BJ (cell line): ENCODE measurements at places on chromosomes 1 and 21.

GRCh38 chr1:165143437-165144065 lies 213.0 kb downstream of the LMX1A start:
- no peak for DNase-seq

DNA sequence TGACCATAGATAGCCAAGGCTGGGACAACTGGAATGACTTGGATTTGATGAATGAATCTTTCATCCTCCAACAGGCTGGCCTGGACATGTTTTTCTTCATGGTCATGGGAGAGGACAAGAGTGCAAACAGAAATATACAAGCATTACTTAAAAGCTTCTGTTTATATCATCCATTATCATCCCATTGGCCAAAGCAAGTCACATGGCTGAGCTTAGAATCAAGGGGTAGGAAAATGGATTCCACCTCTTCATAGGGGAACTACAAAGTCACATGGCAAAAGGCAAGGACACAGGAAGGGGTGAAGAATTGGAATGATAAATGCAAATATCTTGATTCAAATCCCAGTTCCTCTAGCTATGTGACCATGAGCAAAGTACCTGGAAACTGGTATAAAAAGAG lies 90.2 kb upstream of the BARHL2 start:
- no peak for DNase-seq

DNA sequence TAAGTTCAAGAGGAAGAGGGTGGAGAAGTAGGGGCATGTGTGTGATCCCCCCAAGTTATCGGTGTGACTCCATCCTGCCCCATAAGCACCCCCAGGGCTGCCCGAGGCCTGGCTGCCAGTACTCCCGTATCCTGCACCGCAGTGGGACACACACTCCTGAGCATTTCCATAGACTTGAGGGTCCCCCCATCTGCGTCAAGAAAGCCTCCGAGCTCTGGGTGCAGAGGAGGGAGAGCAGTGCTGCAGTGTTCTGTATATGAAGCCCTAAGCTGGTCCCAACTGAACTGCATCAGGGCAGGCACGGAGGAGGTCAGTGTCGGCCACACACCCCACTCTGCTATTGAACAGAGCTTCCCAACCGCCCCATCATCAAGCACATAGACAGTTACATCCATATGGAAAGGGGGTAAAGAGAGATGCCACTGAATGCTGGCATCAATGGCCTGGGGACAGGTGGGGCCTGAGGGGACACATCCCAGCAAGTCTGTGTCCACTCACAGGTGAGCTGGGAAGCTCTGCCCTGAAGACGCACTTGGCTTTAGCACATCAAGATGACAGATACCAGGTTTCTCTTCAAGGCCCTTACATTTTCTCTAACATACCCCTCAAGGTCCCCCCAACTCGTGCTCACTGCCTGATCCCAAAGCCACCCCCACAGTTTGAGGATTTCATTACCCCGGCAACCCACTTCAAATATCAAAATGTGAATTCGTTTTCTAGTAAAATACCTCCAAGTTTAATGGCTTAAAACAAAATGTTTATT lies 64.3 kb downstream of the EVA1C start:
- DNase-seq = no peak

GRCh38 chr21:40770435-40771055 lies 76.4 kb downstream of the DSCAM start:
- DNase-seq = no peak

DNA sequence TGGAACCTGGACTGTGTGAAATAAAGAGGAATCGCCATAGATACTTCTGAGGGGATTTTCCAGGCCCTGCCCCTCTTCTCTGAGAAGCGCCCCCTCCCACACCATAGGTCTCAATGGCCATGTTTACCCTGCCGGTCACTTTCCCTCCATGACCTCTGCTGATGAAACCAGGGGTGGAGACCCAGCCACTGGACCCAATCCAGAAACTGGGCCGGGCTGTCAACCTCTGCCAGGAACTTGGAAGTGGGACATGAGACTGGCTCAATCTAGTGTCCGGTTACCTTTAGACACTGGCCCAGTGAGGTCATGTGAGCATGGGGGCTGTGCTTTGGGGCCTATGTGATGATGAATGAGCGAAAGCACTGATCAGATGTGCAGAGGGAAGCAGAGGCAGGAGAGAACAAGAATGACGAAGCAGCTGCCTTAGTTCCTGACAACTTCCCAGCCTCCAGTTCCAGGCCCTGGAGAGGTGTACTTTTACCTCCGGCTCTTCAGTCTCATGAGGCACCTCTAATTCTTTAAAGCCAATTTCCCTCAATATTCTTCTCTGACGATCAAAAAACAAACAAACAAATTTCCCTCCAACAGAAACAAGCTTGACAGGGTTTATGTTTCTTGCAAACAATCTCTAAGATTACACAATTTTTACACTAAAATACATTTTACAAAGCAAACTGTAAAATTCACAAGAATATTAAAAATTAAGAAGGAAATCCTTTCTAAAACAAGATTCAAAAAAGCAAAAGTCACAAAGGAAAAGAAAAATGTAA lies 4.9 kb downstream of the ASAP3 start:
- no peak for DNase-seq

DNA sequence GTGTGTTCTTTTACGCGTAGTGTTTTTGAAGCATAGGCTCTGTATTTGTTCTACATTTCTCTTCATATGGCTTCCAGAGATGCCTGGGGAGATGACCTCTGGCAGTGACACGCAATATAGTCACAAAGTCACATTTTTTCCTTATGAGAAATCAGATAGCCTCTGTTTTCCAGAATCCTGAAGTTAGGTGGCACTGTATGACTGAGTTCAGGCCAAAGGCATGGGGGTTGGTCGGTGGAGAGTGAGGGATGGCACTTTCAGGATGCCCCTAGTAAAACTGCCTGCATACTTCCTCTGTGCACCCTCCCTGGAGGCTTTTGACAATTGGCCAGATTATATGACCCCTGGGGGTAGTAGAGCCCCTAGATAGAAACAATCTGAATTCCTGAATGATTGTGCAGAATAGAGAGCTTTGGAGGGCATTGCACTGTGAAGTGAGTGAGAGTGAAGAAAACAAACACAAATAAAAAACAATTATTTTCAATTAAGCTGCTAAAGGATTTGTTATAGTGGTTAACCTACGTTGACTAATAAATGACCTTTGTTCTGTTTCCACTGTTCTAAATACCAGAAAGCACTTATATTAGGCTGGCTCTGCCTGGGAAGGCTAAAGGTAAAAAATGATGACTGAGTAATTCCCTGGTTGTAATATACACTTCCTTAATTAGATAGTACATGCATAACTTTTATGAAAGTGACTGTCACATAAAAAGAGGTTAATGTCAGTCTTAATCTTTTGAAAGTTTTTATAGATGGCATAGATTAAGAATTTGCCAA lies 1660.8 kb downstream of the PLA2G4A start:
- DNase-seq = no peak

GRCh38 chr1:233034836-233035235 lies 84.4 kb downstream of the NTPCR start:
- no peak for DNase-seq

DNA sequence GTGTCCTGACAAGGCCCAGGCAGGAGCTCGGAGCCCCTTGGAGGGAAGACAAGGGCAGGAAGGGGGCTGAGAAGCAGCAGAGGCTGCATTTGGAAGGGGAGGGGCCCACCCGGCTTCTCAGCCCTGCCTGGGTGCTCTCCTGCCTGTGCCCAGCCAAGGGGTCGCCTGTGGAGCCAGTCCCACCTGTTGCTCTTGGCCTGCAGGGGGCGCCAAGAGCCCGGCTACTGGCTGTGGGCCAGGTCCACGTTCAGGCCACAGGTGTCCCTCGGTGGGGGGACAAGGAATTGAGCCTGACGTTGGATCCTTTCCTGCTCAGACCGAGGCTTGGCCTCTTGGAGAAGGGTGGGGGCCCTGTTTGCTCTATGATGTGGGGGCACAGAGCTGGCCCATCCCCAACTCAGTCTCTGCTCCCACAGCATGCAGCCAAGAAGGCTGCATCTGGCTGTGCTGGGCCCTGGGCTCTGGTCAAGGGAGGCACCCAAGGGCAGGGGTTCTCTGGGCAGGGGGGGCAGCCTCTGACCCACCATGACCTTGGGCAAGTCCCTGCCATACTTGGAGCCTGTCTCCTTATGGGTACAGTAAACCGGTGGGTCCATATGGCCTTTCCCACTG lies 10.9 kb downstream of the WNT4 start:
- DNase-seq = no peak

- DNase-seq = no peak
Measured at GRCh38 chr1:55876276-55877060, 661.3 kb upstream of the USP24 start.

GRCh38 chr1:53981220-53981619 lies 35.1 kb downstream of the LRRC42 start:
- no peak for DNase-seq

GRCh38 chr21:34671891-34672290 lies 3.1 kb downstream of the CLIC6 start:
- DNase-seq = no peak

GRCh38 chr1:185837711-185838110 lies 103.5 kb downstream of the HMCN1 start:
- no peak for DNase-seq

DNA sequence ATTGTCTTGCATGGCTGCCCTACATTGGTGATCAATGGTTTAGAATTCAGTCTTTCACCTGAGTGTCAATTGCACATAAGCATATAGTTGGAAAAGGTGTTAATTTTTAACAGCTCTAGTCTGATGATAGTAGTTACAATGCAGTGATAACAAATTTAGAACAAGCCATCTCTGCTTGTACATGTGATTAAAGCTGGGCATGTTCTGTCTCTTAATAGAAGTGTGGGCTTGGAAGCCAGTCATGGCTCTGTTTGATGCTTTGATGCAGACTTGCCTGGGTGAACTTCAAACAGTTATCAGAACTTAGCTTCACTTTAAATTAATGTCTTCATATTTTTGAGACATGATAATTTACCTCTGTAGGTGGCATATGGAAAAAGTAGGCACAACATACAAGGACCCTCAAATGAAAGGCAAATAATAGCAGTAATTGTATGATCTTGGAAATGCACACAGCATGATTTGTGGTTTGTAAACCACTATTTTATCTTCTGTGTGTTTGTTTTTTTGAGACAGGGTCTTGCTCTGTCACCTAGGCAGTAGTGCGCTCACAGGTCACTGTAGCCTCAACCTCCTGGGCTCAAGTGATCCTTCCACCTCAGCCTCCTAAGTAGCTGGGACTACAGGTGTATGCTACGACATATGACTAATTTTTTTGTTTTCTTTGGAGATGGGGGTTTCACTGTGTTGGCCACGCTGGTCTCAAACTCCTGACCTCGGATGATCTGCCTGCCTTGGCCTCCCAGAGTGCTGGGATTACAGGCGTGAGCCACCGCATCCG lies 3.8 kb downstream of the DDI2 start:
- no peak for DNase-seq

DNA sequence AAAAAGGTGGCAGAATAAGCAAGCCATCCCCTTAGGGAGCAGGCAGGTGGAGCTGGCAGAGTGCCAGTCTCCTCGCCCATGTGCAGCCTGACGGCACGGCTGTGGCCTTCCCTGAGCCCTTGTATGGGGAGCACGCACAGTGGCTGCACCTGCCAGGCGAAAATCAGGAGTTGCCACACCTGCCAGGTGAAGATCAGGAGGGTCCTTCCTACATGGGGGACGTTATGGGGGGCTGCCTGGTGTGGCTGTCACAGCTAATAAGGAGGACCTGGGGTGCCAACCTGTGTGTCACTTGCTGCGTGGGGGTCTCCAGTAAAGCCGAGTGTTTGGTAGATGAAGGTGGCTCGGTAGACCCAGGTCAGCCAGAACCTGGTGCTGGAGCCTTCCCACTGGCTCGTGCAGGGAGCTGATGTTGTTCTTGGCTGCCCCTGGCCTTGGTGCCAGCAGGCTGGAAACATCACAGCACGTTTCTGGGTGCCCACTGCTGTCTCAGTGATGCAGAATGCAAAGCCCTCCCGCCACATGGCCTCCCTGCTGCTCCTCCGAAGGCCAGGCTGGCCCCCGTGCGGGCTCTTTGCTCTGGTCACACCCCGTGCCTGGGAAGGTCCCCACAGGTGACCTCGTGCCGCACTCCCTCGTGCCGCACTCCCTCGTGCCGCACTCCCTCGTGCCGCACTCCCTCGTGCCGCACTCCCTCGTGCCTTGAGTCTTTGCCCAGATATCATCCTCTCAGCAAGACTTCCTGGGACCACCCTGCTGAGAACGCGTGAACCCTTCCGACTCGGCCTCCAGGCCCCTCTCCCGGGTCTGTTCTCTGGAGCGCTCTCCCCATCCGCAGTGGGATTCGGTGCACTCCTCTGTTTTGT lies 55.4 kb downstream of the SLC37A1 start:
- no peak for DNase-seq
